Anterior cingulate cortex (tissue), 58 donors: ENCODE measurements at places on chromosomes 7 and 10.

- no peak for DNase-seq
These were observed 5.0 kb downstream of the TRIM24 start for GRCh38 chr7:138465046-138465445.

GRCh38 chr10:50508315-50509051, 115.3 kb downstream of the SGMS1 start:
- no peak for DNase-seq

DNA sequence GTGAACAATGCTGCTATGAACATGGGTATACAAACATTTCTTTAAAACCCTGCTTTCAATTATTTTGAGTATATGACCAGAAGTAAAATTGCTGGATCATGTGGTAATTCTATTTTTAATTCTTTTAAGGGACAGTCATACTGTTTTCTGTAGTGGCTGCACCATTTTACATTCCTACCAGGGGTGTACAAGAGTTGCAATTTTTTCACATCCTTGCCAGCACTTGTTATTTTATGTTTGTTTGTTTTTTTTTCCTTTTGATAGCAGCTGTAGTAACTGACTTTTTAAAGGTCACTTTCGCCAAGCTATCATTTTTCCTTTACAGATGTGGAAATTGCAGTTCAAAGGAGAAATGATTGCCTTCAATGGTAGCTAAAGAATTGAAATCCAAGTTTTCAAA, 99.5 kb downstream of the GPR85 start:
- no peak for DNase-seq

DNA sequence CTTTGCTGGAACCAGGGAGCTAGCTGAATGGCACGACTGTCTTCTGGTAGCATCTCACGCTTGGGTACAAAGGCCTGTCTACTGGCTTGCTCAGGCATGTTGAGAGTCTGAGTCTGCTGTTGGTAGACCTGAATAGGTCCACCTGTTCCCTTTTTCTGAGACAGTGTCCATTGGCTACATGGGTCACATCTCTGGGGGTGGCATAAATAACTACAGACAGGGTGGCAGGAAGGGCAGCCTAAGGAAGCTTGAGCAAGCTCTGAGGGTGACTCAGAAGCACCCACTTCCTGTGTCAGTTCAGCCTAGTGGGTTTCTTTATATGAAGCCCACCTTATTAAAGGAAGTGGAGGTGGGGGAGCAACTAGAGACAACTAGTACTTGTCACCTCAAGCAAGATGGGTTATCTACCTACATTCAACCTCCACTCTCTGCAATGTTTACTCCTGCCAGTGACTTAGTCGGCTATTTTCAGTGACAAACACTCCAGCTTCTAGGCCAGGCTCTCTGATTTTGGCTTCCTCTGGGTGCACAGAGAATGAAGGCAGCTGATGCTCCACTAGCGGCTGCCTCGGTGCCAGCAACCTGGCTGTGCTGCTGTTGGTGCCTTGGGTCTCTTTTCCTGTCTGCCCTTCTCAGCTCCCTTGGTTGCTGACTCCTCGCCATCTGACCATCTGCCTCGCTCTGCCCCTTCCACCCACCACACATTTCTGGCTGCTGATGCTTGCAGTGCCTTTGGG, 5.7 kb upstream of the ZYX start:
- DNase-seq: no peak
